ENCODE measurements at places on chromosomes 4 and X.

GRCh38 chrX:148940411-148940996 is 440.1 kb downstream of the AFF2 start:
- DNase-seq, result no peak

- DNase-seq, result no peak
Observed at GRCh38 chr4:137519406-137519805, 12.9 kb downstream of the PCDH18 start.

GRCh38 chrX:107505223-107505622 is 55.8 kb downstream of the FRMPD3 start:
- DNase-seq, result no peak

DNA sequence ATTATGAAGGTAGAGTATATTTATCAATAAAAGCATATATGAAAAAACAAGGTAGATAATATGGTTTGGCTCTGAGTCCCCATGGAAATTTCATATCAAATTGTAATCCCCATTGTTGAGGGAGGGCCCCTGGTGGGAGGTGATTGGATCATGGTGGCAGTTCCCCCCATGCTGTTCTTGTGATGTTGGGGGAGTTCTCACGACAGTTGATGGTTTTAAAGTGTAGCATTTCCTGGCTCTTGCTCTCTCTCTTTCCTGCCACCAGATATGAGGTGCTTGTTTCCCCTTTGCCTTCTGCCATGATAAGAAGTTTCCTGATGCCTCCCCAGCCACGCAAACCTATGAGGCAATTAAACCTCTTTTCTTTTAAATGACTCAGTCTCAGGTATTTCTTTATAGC is 260.4 kb downstream of the PPARGC1A start:
- no peak for DNase-seq

- DNase-seq, result no peak
Observed at GRCh38 chr4:164304861-164305260, 449.1 kb upstream of the SMIM31 start.

DNA sequence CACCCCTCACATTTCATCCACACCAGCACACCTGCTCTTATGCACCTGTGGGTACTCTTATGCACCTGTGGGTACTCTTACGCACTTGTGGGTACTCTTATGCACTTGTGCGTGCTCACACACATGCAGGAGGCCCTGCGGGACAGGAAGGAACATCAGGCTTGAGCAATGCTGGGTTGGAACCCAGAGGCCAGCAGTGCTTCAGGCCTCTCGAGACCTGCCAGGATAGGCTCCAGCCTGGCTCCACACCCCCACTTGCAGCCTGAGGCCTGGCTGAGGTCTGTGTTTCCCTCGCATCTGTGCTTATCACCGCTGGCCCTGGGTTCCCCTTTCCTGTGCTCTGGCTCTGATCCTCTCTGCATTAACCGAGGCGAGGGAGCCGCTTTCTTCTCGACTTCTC is 34.7 kb downstream of the SORCS2 start:
- no peak for DNase-seq

DNA sequence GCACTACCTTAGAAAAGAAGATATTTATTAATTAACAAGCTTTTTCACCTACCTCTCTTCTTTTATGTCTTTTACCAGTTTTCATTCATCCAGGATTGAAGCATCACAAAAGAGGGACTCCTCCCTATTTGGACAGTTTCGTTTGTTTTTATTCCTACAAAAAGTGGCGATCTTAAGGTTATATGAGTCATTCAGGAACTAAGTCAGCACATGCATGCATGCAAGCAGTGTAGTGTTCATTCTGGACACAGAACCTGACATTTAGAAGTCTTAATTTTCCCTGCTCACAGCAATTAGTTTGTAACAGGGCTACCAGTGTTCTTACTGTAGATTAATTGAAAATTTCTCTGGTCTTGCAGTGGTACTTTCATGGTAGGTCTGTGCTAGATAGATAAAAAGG is 47.9 kb upstream of the QRFPR start:
- no peak for DNase-seq

DNA sequence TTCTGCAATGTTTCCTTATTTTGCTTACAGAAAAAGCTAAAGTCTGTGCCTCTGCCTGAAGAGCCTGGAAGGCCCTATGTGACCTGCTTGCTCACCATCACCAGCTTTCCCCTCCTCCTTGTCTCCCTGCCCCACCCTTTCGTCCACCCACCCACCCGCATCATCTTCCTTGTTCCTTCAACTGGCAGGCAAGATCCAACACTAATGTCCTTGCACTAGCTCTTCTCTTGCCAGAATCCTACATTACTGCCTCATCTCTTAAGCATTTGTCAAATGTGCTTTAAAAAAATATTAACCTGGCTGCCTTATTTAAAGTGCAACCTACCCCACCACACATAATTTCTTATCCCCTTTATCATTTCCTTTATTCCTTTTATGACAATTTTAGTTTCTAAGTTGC is 165.1 kb upstream of the PPP3CA start:
- DNase-seq, result no peak

DNA sequence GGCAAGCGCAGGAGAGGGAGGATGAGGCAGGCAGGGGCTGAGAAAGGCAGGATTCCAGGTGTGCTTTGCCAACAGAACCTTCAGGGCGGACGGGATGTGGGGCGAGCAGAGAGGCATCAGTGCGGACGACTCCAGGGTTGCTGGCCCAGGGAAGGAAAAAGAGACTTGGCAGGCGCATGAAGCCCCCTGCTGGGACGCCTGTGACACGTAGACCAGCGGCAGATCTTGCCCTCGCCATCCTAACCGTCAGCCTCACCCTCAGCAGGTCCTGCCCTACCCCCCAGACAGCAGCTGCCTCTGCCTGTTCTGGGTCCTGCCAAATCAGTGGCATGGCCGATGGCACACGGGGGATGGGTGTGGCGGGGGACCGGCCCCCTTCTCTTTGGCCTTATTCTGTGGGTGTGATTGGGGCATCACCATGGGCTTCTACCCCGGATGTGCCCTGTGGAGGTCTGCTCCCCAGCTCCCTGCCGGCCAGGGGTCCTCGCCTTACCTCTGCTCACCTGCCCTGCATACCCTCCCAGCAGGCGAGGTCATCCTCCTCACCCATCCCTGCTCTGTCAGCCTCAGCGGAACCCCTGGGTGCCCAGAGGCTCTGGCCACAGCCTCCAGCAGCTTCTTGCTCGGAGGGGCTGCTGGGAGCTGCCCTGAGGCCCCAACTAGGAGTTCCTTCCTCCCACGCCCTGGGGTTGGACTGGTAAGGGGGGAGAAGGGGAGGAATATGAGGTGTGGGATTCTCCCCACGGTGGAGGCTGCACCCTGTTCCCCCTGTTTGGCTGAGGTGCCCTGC is 2.9 kb upstream of the SH3BP2 start:
- no peak for DNase-seq

- no peak for DNase-seq
Observed at GRCh38 chr4:13535708-13536361, 8.5 kb downstream of the NKX3-2 start.

GRCh38 chr4:82194329-82194728 is 179.5 kb downstream of the HNRNPD start:
- DNase-seq, result no peak

DNA sequence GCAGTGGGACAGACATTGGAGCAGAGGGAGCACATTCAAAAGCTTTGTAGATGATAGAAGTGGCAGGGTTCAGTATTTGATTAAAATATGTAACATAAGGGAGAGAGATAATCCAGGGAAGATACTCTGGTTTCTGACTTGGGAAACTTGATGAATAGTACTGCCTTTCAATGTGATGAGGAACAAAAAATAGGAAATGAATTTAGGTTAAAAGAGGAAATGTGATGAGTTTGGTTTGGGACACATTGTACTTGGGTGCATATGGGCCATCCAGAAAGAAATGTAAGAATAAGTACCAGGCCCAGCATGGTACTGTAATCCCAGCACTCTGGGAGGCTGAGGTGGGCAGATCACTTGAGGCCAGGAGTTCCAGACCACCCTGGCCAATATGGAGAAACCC is 20.9 kb upstream of the NDNF start:
- no peak for DNase-seq

GRCh38 chr4:14783011-14783877 is 219.0 kb upstream of the CPEB2 start:
- DNase-seq, result no peak

DNA sequence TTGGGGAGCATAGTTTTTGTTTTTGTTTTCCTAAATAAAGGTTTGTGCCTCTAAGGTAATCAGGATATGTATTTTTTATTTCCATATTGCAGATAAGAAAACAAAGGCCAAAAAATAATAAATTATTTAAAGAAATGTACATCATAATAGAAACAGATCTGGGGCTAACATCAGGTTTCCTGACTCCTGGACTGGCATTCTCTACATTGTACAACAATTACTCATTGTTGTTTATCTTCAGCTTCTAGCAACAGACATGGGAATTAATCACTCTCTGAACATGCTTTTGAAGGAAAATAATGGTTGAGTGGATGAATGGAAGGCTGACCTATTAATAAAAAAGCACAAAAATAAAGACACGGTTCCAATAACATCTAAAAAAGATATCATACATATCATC is 146.2 kb downstream of the KCNIP4 start:
- DNase-seq, result no peak

DNA sequence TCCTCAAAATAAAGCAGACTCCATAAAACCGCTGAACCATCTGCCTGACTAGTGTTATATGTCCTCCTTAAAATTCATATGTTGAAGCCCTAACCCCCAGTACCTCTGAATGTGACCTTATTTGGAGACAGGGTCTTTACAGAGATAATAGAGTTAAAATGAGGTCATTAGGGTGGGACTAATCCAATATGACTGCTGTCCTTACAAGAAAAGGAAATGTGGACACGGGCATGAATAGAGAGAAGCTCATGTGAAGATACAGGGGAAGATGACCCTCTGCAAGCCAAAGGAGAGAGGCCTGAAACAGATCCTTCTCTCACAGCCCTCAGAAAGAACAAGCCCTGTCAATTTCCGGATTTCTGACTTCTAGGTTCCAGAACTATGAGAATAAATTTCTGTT is 82.0 kb upstream of the KLHL13 start:
- no peak for DNase-seq

DNA sequence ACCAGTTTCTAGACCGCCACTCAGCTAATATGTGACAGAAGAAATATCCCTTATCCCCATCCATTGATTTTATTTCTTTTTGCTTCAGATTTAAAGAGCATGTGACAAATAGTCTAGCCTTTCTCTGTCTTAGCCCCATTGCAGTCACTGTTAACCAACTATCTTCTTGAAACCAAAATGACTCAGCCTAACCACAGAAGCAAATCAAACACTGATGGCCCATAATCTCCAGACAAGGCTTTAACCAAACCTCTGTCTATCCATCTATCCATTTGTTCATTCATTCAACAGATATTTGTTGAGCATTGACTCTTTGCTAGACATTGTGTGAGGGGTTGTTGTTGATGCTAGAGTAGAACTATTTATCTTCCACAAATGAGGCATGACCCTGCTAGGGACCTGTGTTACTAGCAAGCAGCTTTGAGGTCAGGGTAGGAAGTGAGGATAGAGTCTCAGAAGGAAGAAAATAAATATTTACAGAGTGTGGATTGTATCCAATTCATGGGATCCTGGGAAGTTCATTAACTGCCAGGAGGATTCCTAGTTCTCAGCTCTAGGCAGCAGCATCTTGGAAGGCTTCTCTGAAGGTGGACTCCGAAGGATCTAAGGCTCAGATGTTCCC is 22.5 kb downstream of the HNRNPH2 start:
- DNase-seq, result no peak

GRCh38 chr4:162241857-162242256 is 78.1 kb upstream of the FSTL5 start:
- DNase-seq, result no peak

DNA sequence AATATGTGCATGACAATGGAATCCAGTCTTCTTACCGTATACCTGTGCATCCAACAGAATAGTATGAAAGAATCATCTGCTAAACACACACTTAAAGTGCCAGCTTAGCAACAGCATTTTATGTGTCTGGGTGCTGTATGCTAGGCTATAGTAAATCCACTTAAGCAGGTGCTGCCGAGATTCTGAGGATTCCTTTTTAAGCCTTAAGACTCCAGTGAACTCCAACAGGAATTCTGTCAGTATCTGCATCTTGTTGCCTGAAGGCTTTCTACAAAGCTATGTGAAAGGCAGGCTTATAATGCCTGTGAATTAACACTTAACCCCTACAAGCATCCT is 1076.4 kb upstream of the PABPC4L start:
- DNase-seq, result no peak
